ENCODE measurements at places on chromosomes 3 and 15.

DNA sequence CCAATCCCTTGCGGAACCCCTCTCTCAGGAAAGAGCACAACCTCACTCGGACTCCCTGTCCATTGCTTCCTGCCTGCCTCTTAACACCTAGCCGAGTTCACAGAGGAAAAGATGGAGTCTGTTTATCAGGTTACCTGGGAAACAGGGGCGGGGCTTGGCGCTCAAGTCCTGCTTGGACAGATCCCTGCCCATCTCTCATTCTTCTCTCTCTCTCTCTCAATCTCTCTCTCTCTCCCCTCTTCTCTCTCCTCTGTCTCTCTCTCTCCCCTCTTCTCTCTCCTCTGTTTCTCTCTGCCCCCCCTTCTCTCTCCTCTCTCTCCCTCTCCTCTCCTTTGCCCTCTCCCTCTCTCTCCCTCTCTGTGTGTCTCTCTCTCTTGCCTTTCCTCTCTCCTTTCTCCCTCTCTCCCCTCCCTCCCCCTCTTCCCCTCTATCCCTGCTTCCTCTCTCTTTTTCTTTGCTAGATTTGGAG lies at the start of gene EFHB:
EFHB (minus strand) TSS at position 120 of the 469 bp plus-strand sequence. CDS start 199 bp downstream, outside the sequence.
- no peak for DNase-seq

GRCh38 chr3:21752749-21753347 lies 1.8 kb upstream of the ZNF385D start:
- DNase-seq, result no peak

DNA sequence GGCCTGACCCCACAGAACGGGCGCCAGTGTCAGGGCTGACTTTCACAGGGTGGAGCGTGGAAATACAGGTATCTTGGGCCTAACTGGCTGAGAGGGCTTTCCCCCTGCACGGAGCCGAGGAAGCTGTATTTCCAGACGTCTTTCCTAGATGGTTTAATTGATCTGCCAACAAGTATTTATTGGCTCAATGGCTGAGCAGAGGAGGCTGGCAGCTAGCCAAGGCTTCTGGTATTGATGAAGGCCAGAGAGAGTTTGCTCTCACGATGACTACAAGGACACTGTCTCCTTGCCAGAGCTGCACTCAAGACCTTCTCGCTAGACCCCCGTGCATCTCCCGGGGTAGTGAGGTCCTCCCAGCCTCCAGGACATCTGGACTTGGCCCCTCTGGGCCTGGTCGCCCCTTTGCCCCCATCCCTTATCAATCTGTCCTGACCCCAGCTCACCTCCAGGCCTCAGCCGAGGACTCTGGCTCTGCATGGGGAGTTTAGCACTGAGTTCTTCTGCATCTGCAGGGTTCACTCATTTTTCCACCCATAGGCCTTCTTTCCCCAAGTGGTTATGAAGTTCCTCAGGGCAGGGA lies 20.6 kb downstream of the SPSB4 start:
- DNase-seq, result no peak

- no peak for DNase-seq
These were observed 14.9 kb upstream of the WNT7A start for GRCh38 chr3:13894807-13895154.

- no peak for DNase-seq
These were observed 28.3 kb upstream of the MINDY4B start for GRCh38 chr3:150933473-150933995.

GRCh38 chr3:53161820-53162671 lies 1.0 kb downstream of the PRKCD start:
- peak; percentile 72 for DNase-seq

GRCh38 chr3:65142456-65142855 lies 454.7 kb upstream of the ADAMTS9 start:
- no peak for DNase-seq

- DNase-seq, result no peak
These were observed 370.7 kb upstream of the MCTP2 start for GRCh38 chr15:93860701-93861100.

Measured in hepatic stellate cell (primary cell).